ENCODE measurements at places on chromosomes 7 and 10.

DNA sequence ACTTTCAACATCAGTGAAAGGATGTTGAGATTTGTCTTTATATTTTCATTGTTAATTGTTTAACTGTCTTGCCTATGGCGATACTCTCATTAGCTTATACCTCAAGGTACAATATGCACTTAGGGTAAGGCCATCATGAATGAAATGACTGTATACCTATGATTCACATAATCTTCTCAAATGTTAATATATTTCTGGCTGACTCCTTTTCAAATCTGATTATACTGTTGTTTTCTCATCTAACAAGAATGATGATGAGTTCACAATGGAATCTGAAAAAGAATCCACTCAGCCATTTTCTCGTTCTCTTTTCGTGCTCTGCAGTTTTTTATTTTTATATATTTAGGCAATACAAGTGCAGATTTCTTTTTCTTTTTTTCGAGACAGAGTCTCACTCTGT lies 159.1 kb downstream of the ARHGAP12 start:
- no peak for DNase-seq

DNA sequence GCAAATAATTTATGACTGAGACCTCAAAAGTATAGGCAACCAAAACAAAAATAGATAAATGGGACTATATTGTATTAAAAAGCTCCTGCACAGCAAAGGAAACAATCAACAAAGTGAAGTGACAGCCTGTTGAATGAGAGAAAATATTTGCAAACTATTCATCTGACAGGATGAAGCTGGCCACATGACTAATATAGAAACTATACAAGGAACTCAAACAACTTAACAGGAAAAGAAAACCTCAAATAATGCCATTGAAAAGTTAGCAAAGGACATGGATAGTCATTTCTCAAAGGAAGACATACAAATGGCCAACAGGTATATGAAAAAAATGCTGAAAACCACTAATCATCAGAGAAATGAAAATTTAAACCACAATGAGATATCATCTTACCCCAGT lies 245.1 kb downstream of the STK31 start:
- no peak for DNase-seq

GRCh38 chr10:92691591-92692079 lies 1.9 kb downstream of the HHEX start:
- peak; percentile 57 for DNase-seq

DNA sequence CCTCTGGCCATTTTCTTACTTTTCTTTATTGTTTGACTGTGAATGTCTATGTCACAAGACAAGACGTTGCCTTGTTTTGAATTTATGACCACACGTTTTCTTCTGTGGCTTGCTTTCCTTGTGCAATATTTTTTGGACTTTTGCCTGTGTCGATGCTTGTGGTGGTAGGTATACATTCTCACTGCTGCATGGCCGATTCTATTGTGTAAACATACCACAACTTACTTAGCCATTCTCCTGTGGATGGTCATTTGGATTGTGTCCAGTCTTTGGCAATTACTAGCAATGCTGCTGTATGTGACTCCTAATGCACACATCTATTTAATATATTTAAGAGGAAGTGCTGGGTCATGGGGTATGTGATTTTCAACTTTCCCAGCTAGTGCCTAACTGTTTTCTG lies 18.0 kb upstream of the DLG5 start:
- DNase-seq, result no peak

DNA sequence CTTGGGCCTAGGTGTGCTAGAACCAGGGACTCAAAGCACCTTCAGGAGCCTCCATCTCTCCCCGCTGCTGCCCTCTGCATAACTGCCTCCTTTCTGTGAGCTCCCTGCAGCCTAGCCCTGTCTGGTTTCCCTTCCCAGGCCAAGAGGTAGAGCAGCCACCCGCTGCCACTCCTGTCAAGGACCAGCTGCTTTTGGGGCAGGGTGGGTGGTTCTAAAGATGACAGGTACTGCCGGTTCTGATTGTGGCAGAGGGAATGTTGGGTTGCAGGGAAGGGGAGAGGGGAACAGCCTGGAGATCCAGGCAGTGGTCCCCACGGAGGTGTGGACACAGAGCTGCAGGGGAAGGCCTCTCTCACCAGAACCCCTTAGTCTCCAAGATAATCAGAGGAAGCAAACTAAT lies 3.7 kb upstream of the FLNC start:
- DNase-seq, result no peak

DNA sequence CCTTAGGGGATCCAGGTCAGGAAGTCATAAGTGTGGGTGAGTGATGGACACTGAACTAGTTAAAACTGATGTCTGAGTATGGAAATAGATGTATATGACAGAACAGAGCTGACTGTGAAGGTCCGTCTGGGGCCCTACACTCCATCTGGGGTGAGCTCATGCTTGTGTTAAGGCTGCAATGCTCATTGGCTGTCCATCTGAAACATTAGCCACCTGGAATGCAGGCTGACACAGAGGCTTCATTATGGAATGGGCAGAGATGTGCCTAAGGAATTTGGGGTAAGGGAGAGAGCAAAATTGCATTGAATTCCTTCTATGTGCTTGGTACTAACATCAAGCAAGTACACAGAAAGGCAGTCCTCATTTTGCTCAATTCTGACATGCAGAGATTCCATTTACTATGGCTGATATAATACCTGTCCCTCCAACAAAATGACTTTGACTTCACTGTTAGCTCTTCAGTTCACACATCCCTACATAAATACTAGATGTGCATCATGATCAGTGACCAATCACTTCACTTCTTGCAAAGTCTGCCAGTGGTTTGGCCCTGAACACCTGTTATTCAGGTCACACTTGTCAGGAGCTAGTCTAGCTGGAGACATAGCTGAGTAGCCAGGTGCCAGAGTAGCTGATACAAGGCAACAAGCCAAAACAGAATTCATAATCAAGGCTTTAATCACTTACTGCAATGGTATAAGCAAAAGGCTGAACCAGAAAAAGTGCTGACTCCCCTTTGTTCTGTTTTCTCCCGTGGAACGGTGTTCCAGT lies 128.9 kb upstream of the VWC2 start:
- DNase-seq, result no peak

GRCh38 chr7:107972941-107973376 lies 30.0 kb downstream of the LAMB1 start:
- no peak for DNase-seq

DNA sequence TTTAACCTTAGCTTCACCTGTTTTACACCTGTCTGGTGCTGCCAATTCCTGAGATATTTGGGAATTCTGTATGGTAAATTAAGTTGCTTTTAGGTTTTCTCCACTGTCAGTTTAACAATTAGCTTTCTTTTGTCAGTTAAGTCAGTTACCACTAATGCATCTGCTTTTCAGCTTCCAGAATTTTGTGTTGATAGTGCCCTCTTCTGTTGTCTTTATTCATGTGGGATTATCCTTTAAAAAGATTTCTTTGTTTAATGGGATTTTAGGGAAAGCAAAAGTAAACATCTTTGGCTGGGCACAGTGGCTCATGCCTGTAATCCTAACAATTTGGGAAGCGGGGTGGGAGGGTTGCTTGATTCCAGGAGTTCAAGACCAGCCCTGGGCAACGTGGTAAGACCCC lies 8.1 kb downstream of the TFAM start:
- peak; percentile 80 for DNase-seq

GRCh38 chr10:20486791-20487190 lies 410.3 kb downstream of the NEBL start:
- no peak for DNase-seq

- no peak for DNase-seq
These were observed 204.1 kb downstream of the ZNF365 start for GRCh38 chr10:62578301-62578700.

- no peak for DNase-seq
These were observed 172.3 kb downstream of the AKR1D1 start for GRCh38 chr7:138248609-138249008.

DNA sequence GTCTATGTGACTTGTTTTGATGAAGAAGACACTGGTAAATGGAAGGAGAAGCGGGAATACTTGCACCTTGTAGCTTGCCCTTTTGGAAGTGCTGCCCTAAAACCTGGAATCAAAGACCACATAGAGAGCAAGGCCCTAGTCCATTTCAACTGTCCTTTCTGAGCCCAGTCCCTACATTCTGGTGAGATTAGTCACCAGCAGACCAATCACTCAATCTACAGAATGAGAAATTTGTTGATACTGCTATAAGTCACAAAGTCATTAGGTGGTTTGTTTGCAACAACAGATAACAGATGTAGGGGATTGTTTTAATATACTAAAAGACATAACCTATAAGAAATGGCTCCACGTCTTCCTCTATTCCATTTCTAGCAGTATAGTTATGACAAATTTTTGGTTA lies 33.6 kb downstream of the WASL start:
- no peak for DNase-seq

- no peak for DNase-seq
These were observed 23.0 kb upstream of the ZRANB1 start for GRCh38 chr10:124918906-124919305.

- DNase-seq, result no peak
These were observed 133.7 kb upstream of the CTBP2 start for GRCh38 chr10:125294109-125294508.

- DNase-seq, result peak; percentile 63
These were observed 113.2 kb downstream of the CALCR start for GRCh38 chr7:93461350-93461749.

DNA sequence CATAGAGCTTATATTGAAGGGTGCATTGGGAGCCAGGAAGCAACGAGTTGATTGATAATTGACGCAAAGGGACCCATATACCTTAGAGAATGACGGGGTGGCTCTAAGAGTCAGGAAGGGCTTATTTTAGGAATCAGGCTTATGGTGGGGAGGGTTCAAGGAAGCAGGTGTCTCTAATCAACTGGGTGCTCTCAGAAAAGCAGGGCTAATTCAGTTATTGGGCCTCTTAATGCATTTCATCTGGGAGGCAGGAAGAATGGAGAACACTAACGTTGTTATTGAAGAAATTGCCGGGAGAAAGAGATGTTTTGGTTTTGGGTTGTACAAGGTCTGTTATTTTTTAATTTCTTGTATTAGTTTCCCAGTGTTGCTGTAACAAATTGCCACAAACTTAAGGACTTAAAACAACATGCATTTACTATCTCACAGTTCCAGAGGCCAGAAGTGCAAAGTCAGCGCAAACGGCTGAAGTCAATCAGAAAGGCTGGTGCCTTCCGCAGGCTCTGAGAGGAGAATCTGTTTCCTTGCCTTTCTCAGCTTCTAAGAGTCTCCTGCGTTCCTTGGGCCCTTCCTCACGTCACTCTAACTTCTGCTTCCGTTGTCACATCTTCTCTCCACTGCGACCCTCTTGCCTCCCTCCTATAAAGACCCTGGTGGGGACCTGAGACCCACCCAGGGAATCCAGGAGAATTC lies 328.4 kb upstream of the C7orf33 start:
- DNase-seq, result no peak

GRCh38 chr10:107423903-107424302 lies 259.4 kb upstream of the SORCS1 start:
- no peak for DNase-seq

DNA sequence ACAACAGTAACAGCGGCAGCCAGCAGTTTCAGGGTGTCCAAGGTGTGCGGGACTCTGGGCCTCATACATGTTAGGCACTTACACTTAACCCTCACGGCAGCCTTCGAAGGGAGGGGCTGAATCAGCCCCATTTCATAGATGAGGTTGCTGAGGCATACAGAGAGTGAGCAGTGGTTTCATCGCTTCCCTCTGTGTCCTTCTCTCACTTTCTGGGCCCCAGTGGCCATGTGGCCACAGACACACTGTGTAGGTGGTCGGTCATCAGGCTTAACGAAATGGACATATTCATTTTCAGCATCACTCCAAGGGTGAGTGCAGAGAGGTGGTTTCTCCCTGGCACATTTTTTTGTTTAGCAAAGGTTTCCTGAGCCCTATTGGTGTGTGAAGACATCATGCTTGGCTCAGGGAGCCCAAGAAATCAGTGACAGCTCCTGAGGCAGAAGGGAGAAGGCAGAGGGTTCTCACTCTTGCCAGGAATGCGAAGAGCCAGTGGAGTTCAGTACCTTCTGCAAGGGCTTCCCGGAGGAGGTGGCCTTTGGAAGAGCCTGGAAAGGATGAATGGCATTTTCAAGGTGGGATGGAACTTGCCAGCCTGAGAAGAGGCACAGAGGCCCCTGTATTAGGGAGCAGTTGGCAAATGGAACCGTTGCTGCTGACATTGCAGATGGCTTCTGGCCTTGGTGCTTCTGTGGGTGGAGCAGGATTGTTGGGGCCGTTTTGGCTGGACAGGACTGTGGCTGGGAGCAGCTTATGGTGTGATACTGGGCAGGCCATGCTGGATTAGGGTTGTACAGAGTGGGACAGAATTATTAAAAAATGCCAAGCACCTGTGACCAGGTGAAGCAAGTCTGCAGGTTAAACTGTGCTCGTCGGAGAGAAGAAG lies 61.7 kb upstream of the PPIF start:
- DNase-seq, result no peak

DNA sequence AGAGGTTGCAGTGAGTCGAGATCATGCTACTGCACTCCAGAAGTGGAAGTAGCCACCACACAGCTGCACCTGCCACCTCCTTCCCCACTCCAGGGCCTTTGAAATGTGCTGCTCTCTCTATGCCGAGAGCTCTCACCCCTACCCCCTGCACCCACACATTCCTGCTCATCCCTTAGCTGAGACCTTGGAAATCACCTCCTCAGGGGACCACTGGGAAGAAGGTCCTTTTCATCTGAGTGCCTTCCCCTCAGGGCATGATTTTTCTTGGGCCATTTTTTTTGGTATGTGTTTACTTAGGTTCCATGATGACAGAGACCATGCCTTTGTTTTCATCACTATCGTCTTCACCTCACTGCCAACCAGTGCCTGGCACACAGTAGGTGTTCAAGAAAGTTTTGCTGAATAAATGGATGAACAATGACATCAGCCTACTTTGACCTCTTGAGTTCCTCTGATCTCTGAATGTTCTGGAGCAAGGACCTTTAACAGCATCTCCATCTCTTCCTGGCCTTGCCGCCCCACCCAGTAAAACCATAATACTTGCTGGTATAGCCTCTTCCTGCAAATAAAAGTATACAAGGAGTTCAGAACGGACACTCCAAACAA lies 166.6 kb upstream of the KLF14 start:
- DNase-seq, result no peak

DNA sequence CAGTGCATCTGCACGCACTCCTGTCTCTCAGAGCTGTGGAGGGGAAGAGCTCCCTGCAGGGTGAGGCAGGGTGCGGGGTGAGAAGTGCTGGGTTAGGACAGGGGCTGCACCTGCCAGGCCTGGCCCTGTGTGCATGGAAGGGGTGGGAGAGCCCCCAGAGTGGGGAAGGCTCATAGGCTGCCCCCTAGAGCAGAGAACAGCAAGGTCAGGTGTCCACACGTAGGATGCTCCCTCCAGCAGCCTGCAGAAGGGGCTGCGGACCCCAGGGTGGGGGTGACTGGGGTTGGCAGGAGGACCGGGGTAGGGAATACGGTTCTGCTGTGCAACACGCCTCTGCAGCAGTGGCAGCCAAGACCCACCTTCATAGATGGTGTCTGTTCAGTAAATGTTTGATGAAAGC lies 208.6 kb downstream of the PTPRN2 start:
- no peak for DNase-seq

GRCh38 chr7:18497082-18497481 lies 1.5 kb downstream of the HDAC9 start:
- DNase-seq, result peak; percentile 30

- no peak for DNase-seq
These were observed 96.9 kb downstream of the IQUB start for GRCh38 chr7:123437447-123437995.
